Stimulated activated CD8-positive, alpha-beta memory T cell treated with anti-CD3 and anti-CD28 coated beads, Interleukin-4, amount 100 ng/mL, for 1 hour (primary cell): ENCODE measurements at places on chromosomes 16 and 17.

- no peak for DNase-seq
Measured at GRCh38 chr17:34757106-34757505, 177.7 kb downstream of the TMEM132E start.

- DNase-seq = no peak
Measured at GRCh38 chr16:24807301-24807700, 38.5 kb upstream of the SLC5A11 start.

- DNase-seq = no peak
Measured at GRCh38 chr16:1432388-1433262, 1.7 kb downstream of the PERCC1 start.

DNA sequence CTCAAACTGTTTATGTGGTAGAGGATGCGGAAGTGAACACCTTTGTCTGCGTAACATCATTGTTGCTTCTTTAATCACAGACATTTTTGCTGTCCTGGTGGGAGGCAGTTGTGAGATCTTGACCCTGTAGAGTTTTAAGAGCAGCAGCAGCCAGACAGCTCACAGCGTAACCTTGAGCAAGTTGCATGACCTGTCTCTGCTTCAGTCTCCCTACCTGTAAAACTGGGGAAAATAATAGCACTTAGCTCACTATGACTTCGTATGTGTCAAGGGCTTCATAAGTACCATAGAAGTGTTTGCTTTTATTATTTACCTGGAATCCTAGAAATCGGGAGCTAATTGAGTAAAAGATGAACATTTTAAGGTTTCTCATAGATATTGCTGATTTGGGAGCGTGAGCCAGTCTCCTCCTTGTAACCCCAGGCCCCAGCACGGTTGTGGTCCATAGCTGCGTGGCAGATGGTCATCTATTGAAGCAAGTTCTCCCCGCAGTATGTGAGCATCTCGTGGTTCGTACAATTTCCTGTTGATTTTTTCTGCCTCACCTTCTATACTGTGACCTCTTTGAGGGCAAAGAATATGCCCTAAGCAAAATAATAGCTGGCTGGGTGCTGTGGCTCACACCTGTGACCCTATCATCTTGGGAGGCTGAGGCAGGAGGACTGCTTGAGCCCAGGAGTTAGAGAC lies 34.4 kb downstream of the GPRC5B start:
- no peak for DNase-seq

DNA sequence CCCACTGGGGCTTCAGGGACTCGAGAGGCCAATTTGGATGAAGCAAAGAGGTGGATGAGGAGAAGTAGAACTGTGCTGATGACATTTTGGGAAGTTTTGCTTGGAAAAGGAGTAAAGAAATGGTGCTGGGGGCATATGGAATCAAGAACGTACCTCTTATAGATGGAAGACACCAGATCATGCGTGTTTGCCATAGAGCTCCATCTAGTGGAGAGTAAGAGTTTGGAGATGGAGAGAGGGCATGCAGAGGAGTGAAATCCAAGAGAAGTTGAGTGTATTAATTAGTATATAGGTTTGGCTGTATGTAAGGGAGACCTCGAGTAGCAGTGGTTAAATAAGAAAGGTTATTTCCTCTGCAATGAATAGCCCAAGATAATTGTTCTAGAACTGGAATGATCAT lies 56.0 kb downstream of the SHISA6 start:
- DNase-seq = no peak

DNA sequence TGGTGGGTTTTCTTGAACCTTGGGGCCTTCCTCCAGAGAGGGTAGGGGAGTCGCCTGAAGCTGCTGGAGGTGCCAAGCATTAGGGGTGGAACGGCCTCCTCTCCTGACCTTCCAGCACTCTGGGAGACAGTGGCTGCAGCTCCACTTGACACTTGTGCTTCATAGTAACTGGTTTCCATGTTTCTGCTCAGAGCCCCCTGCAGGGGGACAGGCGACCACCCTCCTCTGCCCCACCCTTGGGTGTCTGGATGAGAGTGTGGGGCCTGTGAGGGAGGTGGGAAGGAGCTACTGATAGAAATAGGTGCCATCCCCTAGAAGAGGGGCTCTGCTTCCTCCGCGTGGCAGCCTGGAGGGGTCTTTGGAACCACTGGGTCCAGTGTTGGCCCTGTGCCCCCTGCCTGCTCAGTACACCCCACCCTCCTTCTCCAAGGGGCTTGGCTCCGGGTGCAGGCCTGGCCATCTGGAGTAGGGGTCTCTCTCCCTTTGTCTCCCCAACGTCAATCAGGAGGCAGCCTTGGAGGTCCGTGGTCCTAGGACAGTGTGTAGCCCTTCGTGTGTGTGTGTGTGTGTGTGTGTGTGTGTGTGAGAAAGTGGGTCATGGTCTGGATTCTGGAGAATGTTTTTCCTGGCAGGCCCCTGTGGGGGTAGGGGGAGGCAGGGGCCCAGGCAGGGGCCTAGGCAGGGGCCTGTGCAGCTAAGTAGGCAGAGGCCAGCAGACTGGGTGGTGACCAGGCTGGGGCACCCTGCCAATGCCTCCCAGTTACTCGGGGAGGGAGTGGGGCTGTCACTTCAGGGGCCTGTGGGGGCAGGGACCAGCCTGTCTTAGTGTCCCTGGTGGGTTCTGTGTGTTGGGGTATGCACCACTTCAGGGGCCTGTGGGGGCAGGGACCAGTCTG lies 4.9 kb downstream of the LASP1 start:
- DNase-seq = no peak

GRCh38 chr17:34581446-34582184 lies 2.2 kb downstream of the TMEM132E start:
- no peak for DNase-seq

DNA sequence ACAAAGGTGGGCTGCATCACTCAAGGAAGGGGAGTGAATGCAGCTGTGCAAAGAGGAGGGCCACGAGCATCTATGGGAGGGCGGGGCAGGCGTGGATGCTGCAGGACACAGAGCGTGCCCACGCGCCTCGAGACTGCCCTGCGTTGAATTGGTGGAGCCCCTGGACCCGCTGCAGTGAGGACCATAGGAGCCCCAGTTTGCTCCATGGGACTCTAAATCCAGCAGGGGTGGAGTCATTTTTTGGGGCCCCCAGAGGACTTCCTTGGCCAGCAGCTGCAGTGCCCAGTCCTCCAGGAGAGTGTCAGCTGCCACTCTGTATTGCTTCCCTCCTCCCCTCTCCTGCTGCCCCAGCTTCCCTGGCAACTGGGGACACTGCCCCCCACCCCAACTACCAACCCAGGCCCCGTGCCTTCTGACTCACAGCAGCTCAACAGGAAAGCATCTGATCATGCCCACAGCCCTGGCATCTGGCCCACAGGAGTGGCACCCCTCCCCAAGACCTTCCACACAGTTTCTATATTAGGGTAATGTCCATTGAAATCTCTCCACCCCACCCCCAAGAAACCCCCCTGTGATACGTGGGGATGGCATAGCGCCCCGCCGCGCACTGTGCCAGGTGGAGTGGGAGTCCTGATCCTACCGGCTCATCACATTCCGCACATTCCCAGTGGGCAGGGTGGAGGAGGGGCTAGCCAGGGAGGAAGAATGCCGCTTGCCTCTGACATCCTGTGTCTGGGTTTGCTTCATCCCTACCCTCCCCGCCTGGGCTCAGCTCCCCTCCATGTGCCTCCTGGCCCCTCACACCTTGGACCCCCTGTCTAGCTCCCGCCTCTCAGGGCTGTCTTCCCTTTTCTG lies 27.8 kb upstream of the ITGA3 start:
- no peak for DNase-seq

DNA sequence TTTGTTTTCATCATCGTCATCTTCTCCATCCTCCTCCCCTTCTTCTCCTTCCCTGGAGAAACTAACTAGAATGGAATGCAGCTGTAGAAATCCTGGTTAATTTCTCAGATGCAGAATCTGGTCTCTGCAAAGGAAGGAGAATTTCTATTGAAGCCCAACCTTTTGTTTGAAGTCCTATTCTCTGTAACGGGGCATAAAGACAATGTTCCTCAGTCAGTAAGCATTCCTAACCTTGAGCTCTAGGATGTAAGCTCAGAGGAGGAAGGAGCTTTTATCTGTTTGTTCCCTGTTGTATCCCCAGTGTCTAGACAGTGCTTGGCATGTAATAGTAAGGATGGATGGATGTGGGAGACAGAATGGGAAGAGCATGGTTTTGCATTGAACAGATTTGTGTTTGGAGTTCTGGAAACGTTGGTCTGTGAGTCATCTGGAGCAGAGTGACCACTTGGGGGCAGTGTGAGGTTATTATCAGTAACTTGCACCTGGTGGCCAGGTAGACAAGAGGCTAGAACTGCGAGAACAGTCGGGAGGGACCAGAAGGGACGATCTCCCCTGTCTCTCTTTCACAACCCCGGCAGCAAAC lies 363.7 kb downstream of the SNX29 start:
- DNase-seq = no peak

- DNase-seq = no peak
Measured at GRCh38 chr16:55151561-55152305, 172.3 kb upstream of the IRX6 start.

DNA sequence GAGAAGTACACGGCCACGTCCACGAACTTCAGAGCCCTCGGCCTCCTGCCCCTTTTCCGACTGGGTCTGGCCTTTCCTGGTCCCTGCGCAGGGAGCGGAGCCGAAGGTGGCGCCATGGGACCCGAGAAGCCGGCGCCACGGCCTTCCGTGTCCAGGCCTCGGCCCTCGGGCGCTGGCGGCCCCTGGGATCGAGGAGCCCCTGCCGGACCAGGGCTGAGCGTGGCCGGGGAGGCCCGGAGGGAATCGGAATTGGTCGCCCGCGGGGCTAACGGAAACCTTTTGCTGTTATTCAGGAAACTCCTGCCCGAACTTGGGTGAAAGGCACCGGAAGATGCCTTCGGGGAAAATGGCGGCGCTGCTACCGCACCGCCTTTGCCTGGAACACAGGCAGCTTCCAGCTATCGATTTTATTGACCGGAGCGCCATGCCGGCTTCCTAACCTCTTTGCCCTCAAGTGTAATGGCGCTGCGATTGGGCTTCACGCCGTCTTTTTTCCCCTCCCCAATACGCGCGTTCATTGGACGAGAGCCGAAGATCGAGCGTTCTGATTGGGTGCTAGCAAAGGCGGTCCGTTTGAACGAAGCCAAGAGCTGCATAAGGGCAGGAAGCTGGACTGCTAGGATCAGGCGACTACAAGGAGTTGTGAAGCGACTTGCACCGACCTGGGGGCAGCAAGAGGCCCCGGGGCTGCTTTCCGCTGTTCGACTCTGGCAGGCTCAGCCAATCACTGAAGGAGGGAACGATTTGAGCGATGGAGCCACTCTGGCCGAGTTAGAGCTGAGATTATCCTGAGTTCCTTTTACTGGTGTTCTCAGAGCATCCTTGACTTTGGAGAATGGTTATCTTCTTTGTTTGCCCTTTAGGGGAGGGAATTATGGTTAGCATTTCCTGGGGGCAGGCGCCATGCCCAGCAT lies at the start of gene ZNF689:
ZNF689 (minus strand) TSS at position 464 of the 914 bp plus-strand sequence; CDS start at position 116, 348 bp downstream.
- peak; percentile 89 for DNase-seq

DNA sequence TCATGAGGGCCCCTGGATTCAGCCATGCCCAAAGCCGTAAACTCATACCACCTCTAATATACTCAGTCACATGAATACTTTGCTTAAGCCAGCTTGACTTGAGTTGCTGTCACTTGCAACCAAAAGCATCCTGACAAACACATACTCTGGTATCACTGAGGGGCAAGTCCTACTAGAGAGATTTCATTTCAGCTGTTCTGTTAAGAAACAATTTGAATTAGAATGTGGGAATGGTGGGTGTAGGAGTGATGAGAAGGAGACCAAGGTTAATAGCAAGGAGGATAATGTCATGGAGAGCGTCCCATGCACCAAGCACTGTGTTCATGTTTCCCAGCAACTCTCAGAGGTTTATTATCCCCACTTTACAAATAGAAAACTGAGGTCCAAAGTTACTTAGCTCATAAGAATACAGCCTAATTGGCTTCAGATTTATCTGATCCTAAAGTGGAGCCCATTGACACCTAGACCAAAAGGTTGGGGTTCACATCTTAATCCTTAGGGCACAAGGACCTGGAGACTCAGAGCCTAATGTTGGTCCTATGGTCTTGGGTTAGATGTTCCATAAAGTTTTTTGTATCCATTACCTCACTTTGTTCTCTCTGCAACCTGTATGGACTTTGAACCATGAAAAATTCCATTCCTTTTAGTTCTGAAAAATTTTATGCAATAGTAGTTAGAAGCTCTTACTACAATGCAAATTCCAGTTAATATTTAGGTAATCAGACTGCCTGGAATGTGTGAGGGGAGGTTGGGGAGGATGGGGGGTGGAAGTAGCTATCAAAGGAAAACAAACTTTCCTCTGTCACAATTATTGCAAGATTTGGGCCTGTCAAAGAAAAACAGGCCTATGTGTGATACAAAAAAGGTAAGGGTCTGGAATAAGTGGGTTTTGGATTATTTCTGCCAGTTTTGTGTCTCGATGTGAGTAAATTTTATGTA lies 105.9 kb downstream of the IRX3 start:
- DNase-seq = no peak

DNA sequence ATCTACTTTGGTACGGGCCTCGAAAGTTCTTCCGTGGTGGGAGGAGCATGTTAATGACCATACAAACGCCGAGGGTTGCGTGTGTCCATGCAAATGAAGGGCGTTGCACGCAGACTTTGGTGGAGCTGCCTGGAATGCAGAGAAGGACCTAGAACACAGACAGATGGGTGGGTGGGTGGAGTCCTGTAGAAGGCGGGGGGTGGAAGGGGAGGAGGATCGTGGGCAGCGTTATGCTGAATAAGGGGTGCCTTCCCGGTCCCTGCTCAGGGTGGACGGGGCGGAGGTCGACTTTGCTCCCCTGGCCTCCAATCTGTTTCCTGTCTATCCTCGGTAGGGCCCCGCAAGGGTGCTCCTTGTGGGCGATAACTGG lies 795 bp upstream of the PAQR4 start:
- DNase-seq = no peak

- no peak for DNase-seq
Measured at GRCh38 chr17:73984941-73985340, 218.5 kb upstream of the RPL38 start.

GRCh38 chr17:11922638-11923037 lies 74.6 kb downstream of the ZNF18 start:
- no peak for DNase-seq

- no peak for DNase-seq
Measured at GRCh38 chr16:56363181-56363716, 62.1 kb downstream of the AMFR start.

DNA sequence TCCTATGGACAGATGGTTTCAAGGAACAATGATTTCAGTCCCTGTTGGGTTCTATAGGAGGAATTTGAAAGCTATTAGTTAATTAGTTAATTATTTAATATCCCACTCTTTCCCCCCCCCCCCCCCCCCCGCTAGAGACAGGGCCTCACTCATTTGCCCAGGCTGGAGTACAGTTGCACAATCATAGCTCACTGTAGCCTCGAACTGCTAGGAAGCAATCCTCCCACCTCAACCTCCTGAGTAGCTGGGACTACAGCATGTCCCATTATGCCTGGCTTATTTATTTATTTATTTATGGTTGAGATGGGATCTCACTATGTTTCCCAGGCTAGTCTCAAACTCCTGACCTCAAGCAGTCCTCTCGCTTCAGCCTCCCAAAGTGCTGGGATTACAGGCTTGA lies 15.0 kb upstream of the TAT start:
- DNase-seq = no peak
